ENCODE measurements at places on chromosomes 13 and 19.
A peak's percentile ranks its signal among the peaks of the same experiment; 100 is the strongest.

GRCh38 chr13:91400063-91400399, 1.6 kb downstream of the GPC5 start:
- DNase-seq, result no peak

DNA sequence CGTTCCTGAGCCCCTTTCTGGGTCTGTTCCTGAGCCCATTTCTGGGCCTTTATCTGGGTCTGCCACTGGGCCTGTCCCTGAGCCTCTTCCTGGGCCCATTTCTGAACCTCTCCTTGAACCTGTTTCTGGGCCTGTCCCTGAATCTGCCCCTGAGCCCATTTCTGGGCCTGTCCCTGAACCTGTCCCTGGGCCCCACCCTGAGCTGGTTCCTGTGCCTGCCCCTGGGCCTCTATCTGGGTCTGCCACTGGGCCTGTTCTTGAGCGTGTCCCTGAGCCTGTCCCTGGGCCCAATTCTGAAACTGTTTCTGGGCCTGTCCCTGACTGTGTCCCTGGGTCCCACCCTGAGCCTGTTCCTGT, 40.4 kb upstream of the GRTP1 start:
- DNase-seq, result no peak

DNA sequence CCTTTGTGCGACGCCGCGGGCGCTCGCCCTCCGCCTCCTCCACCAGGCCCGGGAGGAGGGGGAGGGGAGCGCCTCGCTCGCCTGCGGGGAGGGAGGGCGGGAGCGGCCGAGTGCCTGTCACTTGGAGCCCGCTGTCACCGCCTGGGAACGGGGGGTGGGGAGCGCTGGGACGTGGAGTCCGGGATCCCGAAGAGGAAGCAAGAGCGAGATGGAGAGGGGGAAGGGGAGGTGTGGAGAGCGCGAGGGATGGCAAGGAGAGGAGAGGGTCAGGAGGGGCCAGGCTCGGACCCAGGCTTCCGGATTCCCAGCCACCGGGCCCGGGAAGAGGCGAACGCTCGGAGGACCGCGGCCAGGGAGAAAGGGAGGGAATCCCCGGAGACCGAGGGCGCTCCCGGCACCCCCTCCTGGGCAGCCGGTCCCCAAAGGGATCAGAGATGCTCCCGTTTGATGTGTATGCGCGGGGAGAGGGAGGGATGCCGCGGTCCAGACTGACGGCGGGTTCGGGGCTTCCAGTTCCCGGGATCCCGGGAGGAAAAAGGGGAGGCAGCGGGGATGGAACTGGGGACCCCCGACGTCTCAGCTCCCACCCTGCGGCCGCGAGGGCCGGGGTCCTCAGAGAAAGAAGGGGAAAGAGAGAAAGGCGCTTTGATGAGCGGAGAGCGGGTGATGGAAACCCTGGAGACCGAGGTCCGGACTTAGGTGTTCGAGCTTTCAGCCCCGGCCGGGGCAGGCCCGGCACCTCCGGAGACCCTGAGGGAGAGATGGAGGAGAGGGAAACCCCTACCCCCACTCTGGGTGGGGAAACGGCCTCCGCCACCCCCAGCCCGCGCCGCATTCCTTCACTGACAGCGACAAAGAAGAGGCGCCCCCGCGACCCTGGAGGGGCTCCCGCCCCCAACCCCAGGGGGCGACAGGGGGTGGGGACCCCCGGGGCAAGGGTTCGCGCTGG, 4.7 kb upstream of the DPF1 start:
- DNase-seq, result no peak

GRCh38 chr13:33129094-33129832, 113.0 kb downstream of the KL start:
- no peak for DNase-seq

- DNase-seq, result no peak
These were observed 38.8 kb downstream of the ZNF611 start for GRCh38 chr19:52695996-52696395.

- DNase-seq, result no peak
These were observed 620.3 kb upstream of the PCDH20 start for GRCh38 chr13:62035981-62036380.

DNA sequence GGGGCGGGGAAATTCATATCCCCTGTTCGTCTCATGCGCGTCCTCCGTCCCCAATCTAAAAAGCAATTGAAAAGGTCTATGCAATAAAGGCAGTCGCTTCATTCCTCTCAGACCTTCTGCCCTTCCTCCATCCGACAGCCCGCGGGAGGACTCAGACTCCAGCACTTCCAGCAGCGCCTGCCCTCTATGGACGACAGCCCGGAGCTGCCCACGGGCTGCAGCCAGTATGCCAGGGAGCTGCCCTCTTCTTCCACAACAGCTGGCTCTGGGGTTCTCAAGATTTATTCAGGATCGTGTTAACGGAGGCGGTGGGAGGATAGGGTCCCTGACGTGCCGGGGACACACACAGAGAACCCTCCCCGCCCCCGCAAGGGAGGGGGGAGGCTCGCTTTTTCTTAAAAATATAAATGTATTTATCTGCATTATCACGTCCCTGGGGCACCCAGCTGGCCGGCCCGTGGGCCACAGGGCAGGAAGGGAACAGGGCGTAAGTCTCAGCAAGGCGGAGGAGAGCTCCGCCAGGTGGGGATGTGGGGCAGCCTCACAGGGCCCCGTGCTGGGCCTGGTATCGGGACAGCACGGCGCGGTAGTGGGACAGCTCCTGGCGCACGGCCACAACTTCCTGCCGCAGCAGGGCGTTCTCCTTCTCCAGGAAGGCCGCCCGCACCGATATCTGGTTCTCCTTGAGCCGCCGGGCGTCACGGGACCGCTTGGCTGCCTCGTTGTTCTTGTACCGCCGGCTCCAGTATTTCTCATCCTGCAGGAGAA, 6.7 kb downstream of the DBP start:
- no peak for DNase-seq

DNA sequence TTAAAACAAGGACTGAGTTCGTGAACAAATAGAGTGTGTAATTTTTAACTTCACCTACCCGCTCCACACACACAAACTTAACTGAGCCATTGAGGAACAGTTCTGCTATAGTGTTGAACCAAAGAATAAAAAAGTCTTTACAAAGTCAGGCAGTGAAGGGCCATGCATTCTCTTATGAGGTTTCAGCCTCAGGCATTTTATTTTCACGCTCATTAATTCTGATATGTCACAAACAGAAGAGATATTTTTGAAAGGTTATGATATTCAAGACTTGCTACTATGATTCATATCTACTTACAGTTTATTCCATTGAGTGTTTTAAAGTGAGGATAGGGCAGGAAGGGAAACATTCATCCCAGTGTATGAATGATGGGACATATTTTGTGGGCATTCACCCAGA, 282.2 kb downstream of the SLITRK5 start:
- DNase-seq, result no peak

- DNase-seq, result no peak
These were observed 34.4 kb upstream of the VWA8 start for GRCh38 chr13:41995336-41995735.

DNA sequence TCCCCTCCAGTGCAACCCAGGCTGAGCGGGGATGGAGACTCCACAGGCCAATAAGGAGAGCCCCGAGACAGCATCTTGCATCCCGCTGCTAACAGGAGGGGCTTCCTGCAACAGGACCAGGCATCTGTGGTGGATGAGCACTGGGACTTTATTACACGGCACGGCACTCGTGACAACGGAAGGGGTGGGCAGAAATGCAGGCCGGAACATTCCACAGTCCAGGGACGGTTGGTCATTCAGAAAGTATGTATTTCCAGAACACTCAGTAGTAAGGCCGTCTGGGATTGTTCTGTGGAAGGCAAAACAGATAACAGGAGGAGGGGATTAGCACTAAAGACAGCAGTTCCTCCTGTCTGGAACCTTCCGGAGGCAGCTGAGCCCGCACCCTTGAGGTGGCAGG, 3.3 kb upstream of the TM6SF2 start:
- DNase-seq, result no peak

- no peak for DNase-seq
These were observed 134.8 kb upstream of the SPRY2 start for GRCh38 chr13:80475718-80476117.

DNA sequence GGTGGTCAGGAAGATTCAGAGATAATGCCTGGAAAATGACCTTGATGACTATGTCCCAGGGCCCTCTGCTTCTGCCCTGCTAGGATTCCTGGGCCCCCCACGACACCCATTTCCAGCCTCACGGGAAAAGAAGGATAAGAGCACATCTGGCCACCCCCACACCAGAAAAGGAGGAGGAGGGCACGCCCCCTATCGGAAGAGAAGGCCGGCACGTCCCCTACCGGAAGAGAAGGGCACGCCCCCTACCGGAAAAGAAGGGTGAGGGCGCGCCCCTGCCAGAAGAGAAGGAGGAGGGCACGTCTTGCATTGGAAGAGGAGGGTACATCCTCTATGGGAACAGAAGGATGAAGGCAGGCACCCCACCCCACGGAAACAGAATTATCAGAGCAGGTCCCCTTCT, 84.3 kb downstream of the IER2 start:
- peak; percentile 71 for DNase-seq

DNA sequence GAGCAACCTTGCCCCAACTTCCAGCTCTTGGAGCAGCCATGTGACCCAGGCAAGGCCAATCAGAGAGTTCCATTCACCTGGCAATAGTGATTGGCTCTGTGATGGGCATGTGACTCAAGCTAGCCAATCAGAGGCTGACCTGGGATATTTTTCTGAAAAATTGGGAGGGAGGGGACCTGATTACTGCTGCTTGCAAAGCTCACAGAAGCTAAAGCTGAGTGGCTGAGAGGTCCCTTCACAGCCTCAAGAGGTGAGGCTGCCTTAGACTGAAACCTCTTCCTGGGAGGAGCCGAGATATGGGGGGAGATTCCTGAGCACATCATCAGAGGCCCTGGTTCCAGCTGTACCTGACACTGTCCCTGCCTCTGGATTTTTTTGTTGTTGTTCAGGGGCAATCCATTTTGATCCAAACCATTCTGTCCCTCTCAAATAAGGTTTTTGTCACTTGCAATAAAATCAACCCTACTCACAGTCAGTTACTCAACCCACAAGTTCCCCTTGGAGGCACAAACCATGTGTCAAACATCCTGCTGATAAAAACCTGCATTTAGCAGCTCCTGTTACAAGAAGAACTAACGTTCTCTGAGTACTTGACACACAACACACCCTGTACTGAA, 4.8 kb downstream of the CIB3 start:
- DNase-seq, result peak; percentile 61

DNA sequence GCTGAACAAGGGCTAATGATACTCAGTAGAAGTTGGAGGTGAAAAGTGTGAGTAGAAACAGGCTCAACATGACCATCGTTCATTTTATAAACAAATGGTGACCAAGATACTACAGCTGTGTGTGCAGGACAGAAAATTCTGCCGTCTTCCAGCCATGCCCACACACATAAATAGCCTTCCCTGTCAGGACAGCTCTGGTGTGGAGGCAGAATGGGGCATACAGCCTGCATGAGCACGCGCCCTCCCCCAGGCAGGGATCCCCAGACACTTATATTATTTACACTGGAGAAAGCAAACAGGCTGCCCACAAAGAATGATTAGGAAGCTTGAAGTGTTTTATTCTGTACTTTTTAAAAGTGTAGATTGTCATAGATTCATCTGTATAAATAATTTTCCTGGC, 20.4 kb downstream of the GJA3 start:
- DNase-seq, result no peak

DNA sequence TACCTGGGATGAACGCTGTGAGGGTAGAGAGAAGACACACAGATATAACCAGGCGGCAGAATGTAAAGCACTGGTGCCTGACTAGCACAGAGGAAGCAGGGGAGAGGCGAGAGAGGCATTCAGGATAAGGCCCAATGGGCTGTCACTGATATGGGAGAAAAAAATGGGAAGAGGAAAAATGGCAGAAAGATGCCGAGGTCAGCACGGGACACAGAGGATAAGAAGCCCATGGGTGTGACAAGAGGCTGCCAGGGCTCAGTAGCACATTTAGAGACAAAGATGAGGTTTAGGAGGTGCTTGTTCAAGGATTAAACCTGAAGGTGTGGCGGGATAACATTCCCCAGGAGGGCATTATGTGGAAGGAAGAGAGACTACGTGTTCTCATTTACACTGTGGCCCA, 5.6 kb downstream of the SMG9 start:
- no peak for DNase-seq

DNA sequence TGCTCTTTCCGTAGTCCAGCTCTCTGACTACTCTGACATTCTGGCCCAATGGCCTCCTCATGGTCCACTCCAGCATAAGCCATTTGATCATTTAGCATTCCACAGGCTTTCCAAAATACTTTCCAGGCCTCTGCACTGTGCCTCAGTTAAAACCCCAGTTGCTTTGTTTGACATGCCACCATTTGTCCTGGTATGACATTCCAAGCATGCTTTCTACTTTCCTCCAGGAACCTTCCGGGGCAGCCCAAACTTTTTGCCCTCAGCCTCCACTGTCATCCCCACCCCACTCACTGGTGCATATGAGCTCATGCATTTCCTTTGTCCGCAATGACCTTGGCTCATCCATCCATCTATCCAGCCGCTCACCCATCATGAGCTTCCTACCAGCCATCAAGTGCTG, 41.8 kb upstream of the WASF3 start:
- DNase-seq, result no peak

DNA sequence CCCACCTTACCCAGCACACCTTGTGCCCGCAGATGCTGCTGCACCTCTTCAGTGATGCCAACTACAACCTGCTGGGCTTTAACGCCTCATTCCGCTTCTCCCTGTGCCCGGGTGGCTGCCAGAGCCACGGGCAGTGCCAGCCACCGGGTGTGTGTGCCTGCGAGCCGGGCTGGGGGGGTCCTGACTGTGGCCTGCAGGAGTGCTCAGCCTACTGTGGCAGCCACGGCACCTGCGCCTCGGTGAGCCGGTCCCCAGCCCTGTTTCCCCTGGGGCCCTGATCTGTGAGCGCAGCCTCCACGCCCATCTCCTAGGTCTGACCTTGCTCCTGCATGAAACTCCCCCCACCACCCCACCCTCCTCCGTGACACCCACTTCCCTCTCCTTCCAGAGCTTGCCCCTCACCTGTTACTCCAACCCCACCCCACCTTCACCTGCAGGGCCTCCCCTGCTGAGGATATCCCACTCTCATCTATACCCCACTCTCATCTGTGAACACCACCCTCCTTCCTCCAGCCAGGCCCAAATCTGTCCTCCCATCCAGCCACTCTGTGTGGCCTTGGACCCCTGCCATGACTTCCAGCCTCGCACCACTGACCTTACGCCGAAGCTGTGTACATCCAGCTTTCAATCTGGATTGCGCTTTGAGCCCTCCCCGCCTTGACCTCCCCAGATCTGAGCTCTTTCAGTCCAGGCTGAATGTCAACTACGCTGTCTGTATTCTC, 8.7 kb downstream of the MEGF8 start:
- no peak for DNase-seq
